Esophagus (tissue), 2 donors: ENCODE measurements at places on chromosomes 1 and 21. TPM values are rescaled to one million over a fixed set of nuclear protein-coding genes. Genes with fewer than 3 reads are reported as not detected.

Gene H3-3A
- 679 TPM for polyA plus RNA-seq

Gene DPH2
- 14.2 TPM for polyA plus RNA-seq

Gene IL12RB2
- 1.3 TPM for polyA plus RNA-seq

Gene TSPAN1
- 2.3 TPM for polyA plus RNA-seq

Gene MCL1
- 101 TPM for polyA plus RNA-seq
